ENCODE measurements at places on chromosomes 7 and 10.
A peak's percentile ranks its signal among the peaks of the same experiment; 100 is the strongest.

- DNase-seq: no peak
These were observed 40.7 kb downstream of the SGMS1 start for GRCh38 chr10:50582766-50583762.

DNA sequence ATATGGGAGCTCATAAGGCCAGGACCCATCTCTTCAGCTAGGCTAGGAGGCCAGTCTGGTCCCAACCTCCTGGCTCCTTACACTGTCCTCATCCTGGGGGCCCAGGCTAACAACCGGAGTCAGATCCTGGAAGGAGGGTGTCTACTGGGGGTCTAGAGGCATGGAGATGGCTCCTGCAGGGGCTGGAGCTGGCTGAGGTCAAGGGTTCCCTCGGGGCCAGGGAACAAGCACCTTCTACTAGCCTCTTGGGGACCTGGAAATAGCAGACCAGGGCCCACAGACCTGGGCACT, 37.2 kb downstream of the CLRN3 start:
- DNase-seq: no peak

- no peak for DNase-seq
These were observed 87.0 kb upstream of the SLC25A13 start for GRCh38 chr7:96408881-96409280.

DNA sequence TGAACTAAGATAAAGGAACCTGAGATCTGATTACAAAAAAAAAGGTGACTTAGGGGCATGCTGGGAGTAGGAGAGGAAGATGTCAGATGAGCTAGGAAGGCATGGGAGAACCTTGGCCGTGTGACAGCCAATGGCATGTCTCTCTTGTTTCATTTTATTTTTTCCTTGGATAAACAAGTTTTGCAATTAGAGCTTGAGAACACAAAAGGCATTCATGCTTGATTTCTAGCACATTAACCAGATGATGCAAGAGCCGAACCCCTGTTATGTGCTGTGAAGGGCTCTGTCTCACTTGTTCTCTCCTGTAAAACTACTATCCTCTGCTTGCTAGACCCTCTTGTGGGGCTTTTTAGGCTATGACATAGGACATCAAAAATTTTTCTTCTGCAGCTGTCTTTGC, 134.3 kb upstream of the ASAH2 start:
- DNase-seq: no peak

- no peak for DNase-seq
These were observed 81.9 kb upstream of the AUTS2 start for GRCh38 chr7:69516238-69516820.

DNA sequence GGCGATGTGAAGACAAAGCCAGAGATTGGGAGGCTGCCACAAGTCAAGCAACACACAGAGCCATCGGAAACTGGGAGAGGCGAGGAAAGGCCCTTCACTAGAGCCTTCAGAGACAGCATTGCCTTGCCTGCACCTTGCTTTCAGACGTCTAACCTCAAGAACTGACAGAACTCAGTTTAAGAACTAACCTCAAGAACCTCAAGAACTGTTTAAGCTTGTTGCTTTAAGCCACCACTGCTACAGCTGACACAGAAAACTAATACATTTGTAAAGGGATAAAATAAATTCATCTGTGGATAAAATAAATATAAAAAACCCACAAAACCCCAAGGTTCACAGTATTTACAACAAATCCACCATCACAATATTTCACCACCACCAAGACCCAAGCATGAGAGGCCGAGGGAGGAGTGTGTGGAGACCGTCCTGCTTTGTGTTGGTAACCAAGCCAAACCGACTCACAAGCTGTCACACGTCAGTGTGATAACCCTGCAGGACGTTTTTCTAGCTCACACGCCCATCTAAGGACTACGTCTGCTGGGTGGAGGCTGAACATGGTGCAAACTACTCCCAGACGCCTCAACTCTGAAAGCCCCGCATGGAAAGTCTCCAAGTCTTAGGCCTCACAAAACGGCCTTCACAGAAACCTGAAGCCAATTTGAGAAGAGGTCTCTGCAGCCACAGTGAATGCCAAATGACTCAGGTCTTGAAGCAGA, 116.8 kb downstream of the ABLIM1 start:
- DNase-seq: peak; percentile 67

DNA sequence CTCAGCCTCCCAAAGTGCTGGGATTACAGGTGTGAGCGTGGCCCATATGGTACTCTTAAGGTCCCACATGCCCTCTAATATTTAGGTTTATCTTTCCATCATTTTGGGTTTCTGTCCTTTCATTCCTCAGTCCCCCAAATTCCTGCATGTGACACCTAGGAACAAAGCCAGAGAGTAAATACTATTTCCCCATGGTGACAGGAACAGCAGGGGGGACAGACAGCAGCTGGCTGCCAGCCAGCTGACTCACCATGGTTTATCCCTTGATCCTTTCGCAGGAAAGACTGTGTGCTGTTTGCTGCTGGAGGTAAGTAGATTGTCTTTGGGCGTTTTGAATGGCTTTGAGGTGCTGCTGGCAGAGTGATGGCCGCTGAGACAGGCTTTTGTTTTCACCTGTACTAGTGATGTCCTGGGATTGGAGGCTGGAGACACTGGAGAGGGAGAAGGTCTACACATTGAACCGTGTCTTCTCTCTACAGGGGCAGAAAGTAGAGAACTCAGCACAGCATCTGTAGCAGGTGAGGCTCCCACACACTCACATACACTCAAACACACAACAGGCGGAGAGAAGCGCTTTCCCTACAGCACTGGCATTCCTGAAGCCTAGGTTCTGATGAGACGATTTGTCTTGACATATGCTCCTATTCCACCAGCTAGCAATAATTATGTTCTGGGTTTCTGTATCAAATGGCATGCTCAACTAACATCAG, 83.7 kb upstream of the EFCAB10 start:
- no peak for DNase-seq
